CMK (cell line): ENCODE measurements at places on chromosomes 6 and 20.

DNA sequence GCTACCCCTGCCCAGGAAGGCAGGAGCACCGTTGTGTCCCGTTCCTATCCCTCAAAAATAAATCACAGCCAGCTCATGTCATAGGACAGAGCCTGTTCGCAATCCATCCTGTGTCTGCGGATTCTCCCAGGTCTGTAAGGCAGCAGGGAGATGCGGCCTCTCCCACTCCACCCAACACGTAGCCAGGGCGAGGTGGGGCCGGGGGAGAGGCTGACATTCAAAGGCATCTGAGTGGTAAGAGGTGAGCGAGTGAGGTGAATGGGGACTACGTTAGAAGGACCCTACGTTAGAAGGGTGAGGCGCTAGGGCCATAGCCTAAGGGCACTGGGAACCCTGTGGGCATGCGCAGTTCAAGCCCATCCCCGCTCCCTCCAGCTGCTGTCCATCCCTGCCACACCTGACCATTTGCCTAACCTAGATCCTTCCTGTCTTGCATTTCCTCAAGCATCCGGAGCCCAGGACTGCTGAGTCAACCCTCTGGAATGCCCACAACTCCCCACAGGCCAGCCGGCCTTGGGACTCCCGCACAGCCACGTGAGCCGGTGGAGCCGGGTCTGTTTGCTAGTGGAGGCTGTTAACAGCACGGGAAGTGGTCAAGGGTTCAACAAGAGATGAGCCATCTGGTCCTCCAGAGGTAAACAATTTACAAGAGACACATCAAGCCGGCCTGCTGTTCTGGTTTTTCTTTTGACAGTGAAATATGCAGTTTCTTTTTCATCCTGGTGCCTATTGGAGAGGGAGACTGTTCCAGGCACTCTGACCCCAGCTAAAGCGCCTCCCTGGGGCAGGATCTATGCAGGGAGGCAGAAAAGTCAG is 45.9 kb downstream of the RIPOR3 start:
- DNase-seq, result no peak

GRCh38 chr6:150711584-150712504 is 112.2 kb downstream of the PLEKHG1 start:
- no peak for DNase-seq

DNA sequence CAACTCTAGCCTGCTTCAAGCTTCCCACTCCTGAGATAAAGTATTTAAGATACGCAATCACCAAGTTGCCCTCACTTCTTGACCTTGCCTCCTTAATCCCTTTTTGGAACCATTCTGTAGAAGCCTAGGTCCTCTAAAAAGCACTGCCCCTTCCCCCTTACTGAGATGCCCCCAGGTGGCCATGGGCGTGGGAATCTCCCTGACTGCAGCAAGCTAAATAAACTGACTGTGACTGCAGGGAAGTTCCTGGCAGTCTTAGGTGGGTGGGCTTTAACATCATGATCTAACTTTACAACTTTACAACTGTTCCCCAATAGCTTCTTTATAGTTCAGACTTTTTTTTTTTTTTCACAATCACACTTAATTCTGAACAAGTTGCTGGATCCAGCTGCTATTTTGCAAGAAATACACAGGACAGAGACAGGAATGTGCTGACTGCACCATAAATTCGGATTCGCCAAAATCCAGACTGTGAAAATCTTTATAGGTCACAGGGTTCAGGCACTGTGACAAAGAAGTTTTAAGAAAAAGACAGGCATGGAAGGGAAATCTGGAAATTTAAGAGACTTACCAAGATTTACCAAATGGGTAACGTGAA is 344.2 kb upstream of the SULF2 start:
- no peak for DNase-seq

- DNase-seq, result no peak
Measured at GRCh38 chr6:63813566-63814120, 178.0 kb downstream of the PHF3 start.

DNA sequence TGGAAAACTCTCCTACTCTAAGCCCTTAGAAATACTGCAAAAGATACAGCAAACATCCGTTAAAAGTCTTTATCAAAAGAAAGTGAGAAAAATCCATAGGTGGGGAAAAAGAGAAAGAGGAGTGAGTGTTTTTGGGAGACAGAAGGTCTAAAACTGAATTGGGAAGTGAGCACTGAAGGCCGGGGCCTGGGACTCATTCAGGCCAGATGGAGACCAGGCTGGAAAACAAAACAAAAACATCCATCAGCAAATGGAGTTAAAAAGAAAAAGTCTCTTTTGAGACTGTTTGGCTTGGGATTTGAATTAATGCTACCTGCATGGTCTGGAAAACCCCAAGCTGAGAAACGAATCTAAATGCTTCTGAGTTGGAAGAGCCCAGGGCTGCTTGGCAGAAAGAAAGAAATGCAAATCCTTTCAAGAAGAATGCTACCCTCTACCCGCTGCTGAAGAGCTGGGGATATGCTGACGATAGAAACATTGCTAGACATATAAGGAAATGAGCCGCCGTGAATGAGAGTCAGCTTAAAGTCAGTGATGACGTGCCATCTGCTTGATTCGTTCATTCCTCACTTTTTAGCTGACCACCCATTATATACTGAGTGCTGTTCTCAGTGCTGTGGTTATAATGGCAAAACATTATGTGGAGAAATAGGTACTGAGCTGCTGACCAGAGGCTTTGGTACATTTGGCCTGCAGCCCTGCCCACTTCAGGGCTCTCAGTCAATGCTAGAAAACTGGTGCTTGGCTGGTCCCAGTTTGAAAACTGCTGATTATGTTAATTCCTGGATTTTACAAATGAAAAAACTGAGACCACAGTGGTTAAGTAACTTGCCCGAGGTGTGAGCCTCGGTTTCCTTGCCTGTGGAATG is 28.0 kb upstream of the TULP4 start:
- no peak for DNase-seq
